NCI-H1694 treated with DMSO at 0.1 percent for 48 hours (cell line): ENCODE measurements at places on chromosomes 12 and 14.

GRCh38 chr12:46380022-46380796 is 7.6 kb upstream of the SLC38A2 start:
- no peak for DNase-seq

GRCh38 chr12:76074701-76075336 is 9.7 kb downstream of the NAP1L1 start:
- DNase-seq = no peak

- DNase-seq = no peak
Observed at GRCh38 chr14:34032720-34033119, 81.8 kb upstream of the EGLN3 start.

DNA sequence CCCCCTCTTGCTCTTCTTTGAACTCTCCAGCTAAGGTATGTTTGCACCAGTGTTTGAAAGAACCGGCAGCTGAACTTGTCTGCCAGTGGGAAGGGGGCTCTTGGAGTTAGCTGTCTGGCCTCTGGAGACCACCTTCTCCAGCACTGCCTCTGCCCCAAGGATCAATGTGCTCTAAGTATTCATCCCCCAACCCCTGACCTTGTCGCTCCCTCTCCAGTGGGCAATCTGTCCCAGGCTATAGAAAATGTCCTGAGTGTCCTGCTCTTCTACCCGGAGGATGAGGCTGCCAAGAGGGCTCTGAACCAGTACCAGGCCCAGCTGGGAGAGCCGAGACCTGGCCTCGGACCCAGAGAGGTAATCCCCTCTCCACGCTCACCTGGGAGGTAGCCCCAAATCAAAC is 2.8 kb downstream of the P3H3 start:
- no peak for DNase-seq

- DNase-seq = peak; percentile 67
Observed at GRCh38 chr14:20632831-20633691, 8.4 kb downstream of the OR6S1 start.

DNA sequence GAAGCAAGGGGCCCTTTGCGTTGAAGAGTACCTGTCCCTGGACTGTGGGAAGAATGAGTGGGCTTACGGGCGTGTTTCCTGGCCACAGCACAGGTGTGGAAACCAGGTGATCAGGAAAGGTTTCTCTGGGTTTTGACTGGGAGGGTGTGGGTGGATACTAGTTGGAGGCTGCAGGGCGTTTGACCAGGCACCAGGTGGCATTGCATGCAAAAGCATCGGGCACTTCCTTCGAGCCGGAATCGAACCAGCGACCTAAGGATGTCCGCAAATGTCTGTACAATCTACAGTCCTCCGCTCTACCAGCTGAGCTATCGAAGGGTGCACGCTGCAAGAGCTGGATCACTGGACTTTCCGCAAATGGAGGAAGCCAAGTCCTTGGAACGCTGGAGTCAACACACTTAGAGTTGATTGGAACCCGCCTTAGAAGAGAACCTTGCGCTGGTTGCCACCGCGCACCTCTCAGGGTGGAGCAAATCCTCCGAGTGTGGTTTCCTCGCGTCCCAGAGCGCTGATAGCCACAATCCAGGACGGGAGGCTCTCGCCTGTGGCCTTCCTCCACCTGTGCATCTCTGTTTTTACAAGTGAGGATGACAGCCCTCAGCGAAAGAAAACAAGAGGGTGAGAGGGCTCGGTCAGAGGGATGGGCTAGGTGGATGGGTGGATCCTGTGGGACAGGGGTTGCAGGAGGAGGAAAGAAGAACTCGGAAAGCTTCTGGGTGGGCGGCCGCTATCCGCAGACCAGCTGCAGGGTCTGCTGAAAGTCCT is 21.2 kb upstream of the RNASE4 start:
- peak; percentile 29 for DNase-seq

GRCh38 chr12:104752016-104752415 is 206.1 kb downstream of the SLC41A2 start:
- no peak for DNase-seq

GRCh38 chr12:94297096-94297699 is 148.8 kb downstream of the PLXNC1 start:
- no peak for DNase-seq

DNA sequence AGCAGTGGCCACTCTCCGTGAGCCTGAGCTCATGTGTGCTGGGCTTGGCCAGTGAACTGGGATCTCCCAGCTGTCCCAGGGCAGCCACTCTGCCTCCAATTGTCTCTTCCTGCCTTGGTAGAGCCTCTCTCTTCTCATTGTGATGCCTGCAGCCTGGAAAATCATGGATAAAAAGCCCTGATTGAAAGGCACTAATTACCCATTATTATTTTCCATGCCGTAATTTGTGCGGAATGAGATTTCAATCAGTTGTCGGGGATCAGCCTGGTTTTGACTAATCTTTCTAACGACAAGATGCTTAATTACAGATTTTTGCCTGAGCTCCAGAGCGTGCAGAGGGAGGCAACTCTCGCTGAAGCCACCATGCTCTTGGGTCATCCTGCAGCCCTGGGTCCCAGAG is 52.7 kb downstream of the ESRRB start:
- DNase-seq = no peak

- no peak for DNase-seq
Observed at GRCh38 chr14:47763188-47763854, 87.9 kb upstream of the MDGA2 start.

- no peak for DNase-seq
Observed at GRCh38 chr14:87278415-87278814, 714.6 kb downstream of the GALC start.

DNA sequence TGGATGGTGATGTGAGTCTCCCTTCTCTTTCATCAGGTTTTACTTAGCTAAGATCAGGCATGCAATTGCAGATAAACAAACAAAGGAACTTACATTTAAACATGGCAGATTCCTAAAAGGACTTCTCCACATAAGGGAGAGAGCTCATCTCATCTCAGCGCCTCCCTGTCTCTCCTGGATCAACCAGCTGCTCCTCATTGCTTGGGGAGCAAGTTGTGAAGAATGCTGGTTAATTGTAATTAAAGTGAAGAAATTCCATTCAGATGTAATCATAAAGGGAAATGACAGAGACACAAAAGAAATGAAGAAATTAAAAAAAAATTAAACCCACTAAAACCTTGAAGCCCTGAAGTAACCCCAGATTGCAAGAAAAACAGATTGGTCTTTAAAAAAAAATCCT is 104.4 kb upstream of the DIO2 start:
- DNase-seq = no peak

GRCh38 chr14:30234966-30235365 is 307.3 kb upstream of the PRKD1 start:
- DNase-seq = no peak

DNA sequence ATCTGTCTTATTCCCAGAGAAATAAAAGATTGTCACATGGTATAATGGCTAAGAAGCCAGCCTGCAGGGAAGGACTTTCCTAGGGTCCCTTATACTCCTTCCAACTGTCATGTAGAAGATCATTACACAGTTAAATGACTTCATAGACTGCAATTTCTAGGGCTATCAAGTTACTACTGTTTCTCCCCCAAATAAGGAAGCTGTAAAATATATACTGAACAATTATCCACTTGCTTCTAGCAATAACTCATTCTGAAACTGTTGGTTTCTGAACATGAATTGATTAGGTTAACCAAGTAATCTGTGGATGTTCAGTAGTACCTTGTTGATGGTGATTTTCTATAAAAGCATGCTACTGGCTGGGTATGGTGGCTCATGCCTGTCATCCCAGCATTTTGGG is 44.6 kb downstream of the A2ML1 start:
- DNase-seq = no peak

DNA sequence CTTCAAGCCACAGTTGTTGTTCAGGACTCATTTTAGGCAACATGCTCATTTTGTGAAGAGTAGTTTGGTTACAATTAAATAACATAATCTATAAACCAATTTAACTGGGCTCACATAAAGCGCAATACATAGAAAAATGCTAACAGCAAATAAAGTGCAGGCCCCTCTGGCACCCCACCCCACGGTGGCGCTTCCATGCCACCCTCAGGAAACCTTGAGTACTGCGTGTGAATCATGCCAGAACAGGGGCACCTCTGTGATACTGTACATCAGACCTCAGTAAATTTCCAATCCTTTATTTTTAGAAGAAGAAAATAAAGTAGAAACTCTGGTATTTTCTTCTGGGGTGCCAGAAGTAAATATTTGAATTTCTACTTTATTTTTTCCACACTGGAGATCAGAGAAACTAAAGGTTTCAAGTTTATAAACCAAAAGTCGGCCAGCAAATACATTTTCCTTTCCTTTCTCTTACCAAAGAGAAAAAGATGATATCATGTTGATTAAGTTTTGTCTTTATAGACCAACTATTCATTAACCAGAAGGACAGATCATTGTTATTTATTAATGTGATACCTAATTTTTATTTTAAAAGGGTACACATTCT is 316.8 kb downstream of the PAWR start:
- DNase-seq = no peak

DNA sequence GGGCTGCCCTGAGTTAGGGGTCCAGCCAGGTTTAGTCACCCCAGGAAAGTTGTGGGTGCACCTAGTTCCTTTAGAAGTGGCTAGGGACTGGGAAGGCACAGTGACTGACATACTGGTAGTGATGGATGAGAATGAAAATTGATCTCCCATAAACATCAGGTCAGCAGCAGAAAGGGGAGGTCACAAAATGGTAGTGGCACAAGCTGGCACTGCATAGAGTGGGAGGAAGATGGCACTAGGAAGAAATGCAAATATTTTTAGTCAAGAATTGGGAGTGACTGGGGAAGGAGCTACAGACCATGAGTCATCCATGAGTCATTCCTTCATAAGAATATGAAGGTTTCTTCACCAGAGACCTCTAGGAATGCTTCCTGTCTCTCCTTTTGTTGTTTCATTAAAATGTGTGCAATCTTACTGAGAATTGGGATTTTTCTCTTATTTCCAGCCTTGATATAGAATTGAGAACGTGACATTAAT is 198.3 kb upstream of the AMIGO2 start:
- no peak for DNase-seq

DNA sequence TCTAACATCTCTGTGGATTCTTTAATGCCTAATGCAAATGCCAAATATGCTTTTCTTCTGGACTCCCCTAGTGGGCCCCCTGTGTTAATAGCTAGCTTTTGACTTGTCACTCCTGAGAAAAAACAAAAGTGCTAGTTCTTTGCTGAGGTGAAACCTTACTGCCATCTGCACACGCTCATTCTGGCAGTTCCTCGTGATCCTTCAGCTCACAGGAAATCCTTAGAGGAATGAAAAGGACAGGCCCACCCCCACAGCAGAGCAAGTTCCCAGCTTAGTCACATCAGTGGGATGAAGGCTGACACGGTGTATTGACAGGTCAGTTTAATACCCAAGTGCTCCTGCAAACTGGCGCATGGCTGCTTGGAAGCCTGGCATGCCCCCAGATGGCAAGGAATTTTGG is 165.1 kb upstream of the ATP2B1 start:
- no peak for DNase-seq

- DNase-seq = no peak
Observed at GRCh38 chr12:94969424-94969823, 34.1 kb downstream of the NDUFA12 start.

DNA sequence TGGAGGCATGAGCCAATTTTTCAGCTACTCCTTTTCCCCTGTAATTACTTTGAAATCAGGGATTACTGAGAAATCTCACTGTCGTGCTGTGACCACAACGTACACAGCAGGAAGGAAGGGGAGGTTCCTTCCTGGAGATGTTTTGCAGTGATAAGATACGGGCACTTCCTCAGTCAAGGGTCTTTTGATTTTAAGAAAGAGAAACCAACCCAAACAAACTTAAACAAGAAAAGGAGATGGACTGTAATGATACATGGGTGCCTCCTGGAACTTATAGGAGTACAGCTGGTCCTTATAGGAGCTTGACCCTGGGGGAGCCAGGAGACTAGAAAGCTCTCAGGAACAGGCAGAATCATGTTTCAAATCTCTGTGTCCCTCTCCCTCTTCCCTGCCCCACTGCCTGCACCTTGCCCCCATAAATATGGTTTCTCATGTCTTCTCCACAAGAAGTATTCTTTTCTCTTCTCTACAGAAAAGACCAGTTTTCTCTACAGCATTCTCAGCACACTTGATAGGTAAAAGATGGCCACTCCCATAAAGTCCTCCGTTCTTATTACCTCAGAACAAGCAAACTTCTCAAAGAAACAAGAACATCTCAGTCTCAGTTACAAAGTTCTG is 281.1 kb upstream of the AMIGO2 start:
- peak; percentile 55 for DNase-seq

GRCh38 chr14:103362780-103363179 is 22.4 kb upstream of the MARK3 start:
- DNase-seq = no peak

DNA sequence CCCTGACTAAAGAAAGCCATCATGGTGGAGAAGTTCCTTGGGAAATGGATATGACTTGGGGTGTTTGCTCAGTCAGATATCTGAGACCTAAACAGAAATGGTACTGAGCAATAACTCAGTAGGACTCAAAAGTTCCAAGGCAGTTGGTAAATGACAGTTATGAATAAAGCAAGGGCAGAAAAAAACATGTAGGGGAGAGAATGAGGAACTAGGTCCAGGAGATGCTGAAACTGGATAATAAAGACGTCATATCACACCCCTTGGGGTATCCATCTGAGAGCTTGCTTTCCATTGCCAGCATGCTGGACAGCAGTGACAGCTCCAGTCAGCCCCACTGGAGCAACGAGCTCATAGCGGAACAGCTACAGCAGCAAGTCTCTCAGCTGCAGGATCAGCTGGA is 37.5 kb downstream of the RPGRIP1 start:
- DNase-seq = no peak

- no peak for DNase-seq
Observed at GRCh38 chr14:94123296-94123695, 6.1 kb downstream of the IFI27L2 start.

GRCh38 chr12:21223930-21224329 is 92.9 kb downstream of the SLCO1B1 start:
- DNase-seq = no peak

DNA sequence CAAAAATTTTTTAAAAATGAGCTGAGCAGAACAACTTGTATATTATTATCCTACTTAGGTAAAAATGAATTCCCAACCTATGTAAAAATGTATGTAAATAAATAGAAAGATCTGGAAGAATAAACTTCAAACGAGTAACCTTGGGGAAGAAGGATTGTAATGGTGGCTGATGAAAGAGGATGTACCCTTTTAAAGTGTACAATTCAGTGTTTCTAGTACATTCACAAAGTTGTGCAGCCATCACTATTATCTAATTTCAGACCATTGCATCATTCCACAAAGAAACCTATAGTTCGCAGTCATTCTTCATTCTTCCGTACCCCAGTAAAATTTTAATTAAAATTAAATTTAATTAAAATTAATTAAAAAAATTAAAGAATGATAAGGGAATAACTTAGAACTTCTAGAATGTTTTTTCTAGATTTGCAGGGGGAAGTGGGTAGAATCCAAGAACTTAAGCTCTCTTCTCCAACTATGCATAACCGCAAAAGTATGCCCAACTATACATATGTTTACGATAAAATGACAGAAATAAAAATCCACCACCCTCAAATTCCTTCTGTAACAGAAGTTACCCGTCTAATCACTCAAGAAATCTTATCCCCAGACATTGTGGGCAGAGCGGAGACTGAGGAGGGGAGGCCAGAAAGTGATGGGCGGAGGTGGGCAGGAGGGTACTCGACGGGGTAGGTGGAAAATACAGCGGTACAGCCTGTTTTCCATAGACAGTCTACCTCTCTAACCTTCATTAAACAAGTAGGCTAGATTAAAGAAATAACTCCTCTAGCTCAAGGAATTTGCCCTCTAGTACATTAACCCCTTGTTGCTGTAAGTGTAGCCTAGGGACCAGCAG is 921 bp downstream of the DEPDC4 start:
- no peak for DNase-seq
